Activated CD4-positive, alpha-beta T cell treated with anti-CD3 and anti-CD28 coated beads for 4 hours (primary cell): ENCODE measurements at places on chromosomes 2 and 18.

GRCh38 chr2:204108781-204109295 is 172.3 kb downstream of the ICOS start:
- no peak for DNase-seq

DNA sequence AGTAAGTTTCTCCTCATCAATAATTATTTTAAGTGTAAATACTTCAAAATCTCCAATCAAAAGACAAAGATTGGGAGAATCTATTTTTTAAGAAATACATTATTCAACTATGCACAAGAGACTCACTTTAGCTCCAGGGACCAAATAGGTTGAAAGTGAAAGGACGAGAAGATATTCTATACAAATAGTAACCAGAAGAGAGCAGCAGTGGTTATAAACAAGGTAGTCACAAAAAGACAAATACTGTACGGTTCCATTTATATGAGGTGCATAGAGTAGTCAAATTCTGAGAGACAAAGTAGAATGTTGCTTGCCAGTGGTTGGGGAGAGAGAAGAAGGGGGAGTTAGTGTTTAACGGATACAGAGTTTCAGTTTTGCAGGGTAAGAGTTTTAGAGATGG is 69.8 kb downstream of the POU3F3 start:
- no peak for DNase-seq

GRCh38 chr2:75736276-75736675 is 25.6 kb upstream of the GCFC2 start:
- no peak for DNase-seq

DNA sequence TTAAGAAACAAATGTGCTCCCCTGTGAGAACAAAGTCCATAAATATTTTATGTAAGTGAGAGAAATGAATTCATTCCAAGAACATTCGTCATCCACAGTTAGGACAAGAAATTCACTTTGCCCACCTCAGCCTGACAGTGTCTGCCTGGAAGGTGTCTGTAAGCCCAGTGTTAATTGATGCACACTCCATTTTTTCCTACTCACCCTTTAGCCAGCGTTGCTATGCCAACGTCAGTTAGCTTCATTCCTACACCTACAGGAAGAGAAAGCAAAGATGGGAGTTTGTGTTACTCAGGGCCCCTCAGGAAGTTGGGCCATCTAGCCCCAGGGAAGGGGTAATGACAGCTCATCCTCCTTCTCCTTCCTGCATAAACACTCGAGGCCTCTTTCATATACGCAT is 131.0 kb downstream of the ALPK2 start:
- no peak for DNase-seq

- no peak for DNase-seq
Observed at GRCh38 chr2:154740361-154740760, 41.9 kb downstream of the KCNJ3 start.

GRCh38 chr2:125564471-125564870 is 1091.5 kb upstream of the GYPC start:
- no peak for DNase-seq
